ENCODE measurements at places on chromosomes 7 and 10.

- DNase-seq: no peak
Measured at GRCh38 chr7:48360574-48360973, 189.3 kb downstream of the ABCA13 start.

GRCh38 chr10:94757916-94758315 lies 4.6 kb upstream of the CYP2C19 start:
- no peak for DNase-seq

GRCh38 chr7:106371629-106372028 lies 86.8 kb upstream of the NAMPT start:
- DNase-seq: no peak

DNA sequence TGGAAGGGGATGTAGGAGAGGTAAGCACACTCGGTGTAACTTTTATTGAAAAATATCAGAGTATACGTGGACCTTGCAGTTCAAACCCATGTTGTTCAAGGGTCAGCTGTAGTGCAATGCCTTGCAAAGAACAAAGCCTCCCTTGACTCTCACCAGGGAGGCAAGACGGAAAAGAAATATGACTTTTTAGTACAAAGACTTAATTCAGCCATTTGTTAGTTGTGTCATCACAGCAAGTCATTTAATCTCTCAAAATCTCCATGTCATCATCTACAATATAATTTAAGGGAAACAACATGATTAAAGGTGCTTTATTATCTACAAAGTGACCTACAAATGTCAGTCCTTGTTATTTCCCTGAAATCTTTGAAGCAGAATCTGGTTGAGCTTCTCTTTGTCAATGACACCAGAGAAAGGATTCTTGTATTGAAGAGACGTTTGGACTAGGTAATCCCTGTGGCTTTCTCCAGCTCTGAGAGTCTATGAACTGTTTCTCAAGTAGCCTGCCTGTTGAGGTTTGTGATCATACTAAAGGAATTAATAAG lies 502.8 kb downstream of the REEP3 start:
- no peak for DNase-seq

- no peak for DNase-seq
Measured at GRCh38 chr10:130933008-130933390, 378.5 kb downstream of the TCERG1L start.

GRCh38 chr7:5779141-5779540 lies 2.3 kb downstream of the RNF216 start:
- DNase-seq: no peak
